Fibroblast of gingiva (primary cell): ENCODE measurements at places on chromosomes 6 and 20.

GRCh38 chr6:83252719-83253118, 59.6 kb downstream of the RWDD2A start:
- peak; percentile 58 for DNase-seq

- DNase-seq = no peak
Measured at GRCh38 chr6:72579865-72580264, 42.0 kb upstream of the KCNQ5 start.

GRCh38 chr6:29589423-29590048, 4.6 kb downstream of the OR2H2 start:
- DNase-seq = peak; percentile 39

DNA sequence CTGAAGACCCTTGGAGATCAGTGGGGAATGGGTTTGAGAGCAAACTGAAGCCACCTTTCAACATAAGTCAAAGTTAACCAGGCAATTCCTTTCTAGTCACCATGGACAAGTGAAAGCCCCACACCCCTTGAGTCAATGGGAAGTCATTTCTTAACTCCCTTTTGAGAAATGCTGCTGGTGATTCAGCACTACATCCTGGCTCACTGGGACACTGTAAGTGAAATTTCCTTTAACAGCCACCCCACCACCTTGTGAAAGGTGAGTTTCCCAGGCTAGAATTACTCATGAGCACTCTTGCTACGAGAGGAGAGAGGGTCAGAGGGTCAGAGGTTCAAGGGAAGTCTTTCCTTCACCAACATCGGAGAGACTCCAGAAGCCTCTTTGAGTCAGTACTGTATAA, 93.3 kb upstream of the MARCKS start:
- DNase-seq = peak; percentile 35

DNA sequence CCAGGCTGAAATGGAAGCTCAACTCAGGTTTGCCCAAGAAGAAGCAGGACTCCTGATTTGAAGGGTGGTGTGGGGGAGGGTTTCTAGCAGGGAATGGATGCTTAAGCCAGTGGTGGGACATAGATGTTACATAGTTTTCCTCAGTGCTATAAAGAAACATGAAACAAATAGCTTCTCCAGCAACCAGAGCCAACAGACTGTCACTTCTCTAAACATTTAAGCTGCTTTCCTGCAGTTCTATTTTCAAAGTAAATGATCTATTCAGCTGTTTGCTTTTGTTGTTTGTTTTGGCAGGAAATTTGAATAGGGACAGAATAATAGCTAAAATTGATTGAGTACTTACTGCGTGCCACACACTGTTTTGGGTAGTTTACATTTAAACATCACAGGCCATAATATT, 169.0 kb downstream of the UST start:
- no peak for DNase-seq

- DNase-seq = no peak
Measured at GRCh38 chr6:56875523-56875922, 79.4 kb upstream of the BEND6 start.
